Activated T-cell treated with anti-CD3 and anti-CD28 coated beads, Interleukin-2, amount 50 U/mL, for 72 hours (primary cell): ENCODE measurements at places on chromosomes 11 and 22. TPM values are rescaled to one million over a fixed set of nuclear protein-coding genes. Genes with fewer than 3 reads are reported as not detected.
A peak's percentile ranks its signal among the peaks of the same experiment; 100 is the strongest.

RASSF10 gene
- not detected for total RNA-seq

CREB3L1 gene
- total RNA-seq: not detected

HSPB2 gene
- 0.19 TPM for total RNA-seq

SCN4B gene
- 0.46 TPM for total RNA-seq

RFPL3 gene
- not detected for total RNA-seq

PATE2 gene
- 0.14 TPM for total RNA-seq

DEUP1 gene
- not detected for total RNA-seq

TBX10 gene
- not detected for total RNA-seq

DNA sequence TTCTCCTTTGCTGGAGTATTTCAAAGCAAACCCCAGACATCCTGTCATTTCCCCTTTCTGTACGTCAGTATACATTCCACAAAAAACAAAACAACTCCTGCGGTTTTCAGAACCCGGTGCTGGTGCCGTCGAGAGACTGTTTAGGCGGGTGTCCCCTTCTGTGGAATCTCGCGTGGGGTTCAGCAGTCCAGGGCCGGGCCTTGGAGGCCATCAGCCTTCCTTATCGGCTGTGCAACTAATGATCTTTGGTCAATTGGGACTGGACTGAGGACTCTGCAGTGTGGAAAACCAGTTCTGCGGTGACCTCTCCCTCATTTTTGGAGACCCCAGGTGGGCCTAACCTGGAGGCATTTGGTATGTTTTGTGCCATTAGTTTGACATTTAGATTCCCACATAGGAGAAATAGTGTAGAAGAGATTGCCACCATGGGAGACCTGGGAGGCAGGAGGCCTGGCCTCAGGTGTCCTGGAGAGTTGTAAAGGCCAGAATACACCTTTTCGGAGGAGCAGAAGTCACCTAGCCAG is 84.4 kb downstream of the TBC1D22A start:
- no peak for DNase-seq
- no peak overlapping the region for H3K27ac ChIP-seq
- H3K27me3 ChIP-seq: no peaks in the 10 kb centered on the region
- no peak overlapping the region for H3K4me3 ChIP-seq

- no peak overlapping the region for H3K4me3 ChIP-seq
- no peak overlapping the region for H3K27ac ChIP-seq
- no peak for DNase-seq
- no peaks in the 10 kb centered on the region for H3K4me1 ChIP-seq
- H3K27me3 ChIP-seq: no peaks in the 10 kb centered on the region
- H3K36me3 ChIP-seq: no peaks in the 10 kb centered on the region
These were observed 159.4 kb downstream of the MPPED1 start for GRCh38 chr22:43571181-43571580.

GRCh38 chr22:48336339-48337060 is 1491.2 kb downstream of the BRD1 start:
- no peak overlapping the region for H3K27ac ChIP-seq
- no peak for DNase-seq
- no peaks in the 10 kb centered on the region for H3K36me3 ChIP-seq
- H3K4me1 ChIP-seq: no peaks in the 10 kb centered on the region

DNA sequence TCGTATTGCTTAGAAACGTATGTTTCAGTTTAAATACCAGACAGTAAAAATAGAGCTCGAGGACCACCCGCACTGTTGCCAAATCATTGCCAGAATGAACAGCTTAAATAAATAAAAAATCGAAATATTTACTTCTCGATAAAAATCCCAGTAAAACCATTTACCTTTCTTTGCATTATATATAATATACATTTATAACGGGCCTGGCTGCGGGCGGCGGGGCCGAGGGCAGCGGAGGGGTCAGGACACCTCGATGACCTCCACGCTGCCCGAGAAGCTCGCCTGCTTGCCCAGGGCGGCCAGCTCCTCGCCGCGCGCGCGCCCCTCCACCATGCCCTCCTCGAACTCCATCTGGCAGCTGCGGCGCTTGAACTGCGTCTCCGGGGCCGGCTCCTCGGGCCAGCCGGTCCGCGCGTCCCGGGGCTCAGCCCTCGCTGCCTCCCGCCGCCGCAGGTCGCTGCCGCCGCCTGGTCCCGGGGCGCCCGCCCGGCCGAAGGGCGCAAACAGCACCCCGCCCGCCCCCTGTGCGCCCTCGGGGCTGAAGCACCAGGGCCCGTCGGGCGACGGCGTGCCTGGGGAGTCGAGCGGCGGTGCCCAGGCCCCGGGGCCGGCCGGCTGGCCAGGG is 15.7 kb downstream of the DUSP8 start:
- no peak for DNase-seq
- H3K4me1 ChIP-seq: no peaks in the 10 kb centered on the region
- H3K27ac ChIP-seq: no peak overlapping the region
- H3K4me3 ChIP-seq: no peak overlapping the region
- H3K36me3 ChIP-seq: no peaks in the 10 kb centered on the region
- no peaks in the 10 kb centered on the region for H3K27me3 ChIP-seq

- no peak overlapping the region for H3K27ac ChIP-seq
- DNase-seq: no peak
- H3K27me3 ChIP-seq: no peaks in the 10 kb centered on the region
- no peak overlapping the region for H3K4me3 ChIP-seq
- peaks cover 13% of the 10 kb centered on the region for H3K4me1 ChIP-seq
These were observed 90.7 kb upstream of the CLNS1A start for GRCh38 chr11:77728203-77728786.

- no peaks in the 10 kb centered on the region for H3K4me1 ChIP-seq
- H3K4me3 ChIP-seq: no peak overlapping the region
- no peaks in the 10 kb centered on the region for H3K36me3 ChIP-seq
- no peak overlapping the region for H3K27ac ChIP-seq
- no peaks in the 10 kb centered on the region for H3K27me3 ChIP-seq
These were observed 62.6 kb downstream of the PKNOX2 start for GRCh38 chr11:125227151-125227550.

DNA sequence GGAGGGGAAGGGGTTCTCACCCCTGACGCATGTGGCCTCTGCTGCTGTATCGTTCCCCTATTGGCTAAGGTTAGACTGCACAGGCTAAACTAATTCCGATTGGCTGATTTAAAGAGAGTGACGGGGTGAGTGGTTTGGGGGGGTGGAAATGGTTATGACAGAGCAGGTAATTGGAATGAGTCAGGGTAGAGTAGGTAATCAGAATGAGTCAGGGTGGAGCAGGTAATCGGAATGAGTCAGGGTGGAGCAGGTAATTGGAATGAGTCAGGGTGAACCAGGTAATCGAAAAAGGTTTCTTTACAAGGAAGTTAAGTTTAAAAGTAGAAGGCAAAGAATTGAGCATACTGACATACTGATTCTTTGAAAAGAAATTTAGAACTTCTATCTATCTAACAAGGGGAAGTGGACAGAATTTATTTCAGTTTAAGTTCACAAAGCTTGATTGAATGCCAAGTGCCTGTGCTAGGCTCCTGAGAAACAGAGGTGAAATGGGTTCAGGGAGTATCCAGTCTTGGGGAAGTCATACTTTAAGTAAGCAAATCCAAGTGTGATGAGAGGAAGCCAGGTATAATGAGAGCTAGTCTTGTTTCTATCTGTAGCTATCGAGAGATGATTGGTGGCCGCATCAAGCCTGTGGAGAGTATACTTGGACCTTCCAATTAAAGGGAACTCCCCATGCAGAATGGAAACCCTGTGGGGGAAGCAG is 58.0 kb downstream of the C11orf91 start:
- no peak overlapping the region for H3K27ac ChIP-seq
- no peak overlapping the region for H3K4me3 ChIP-seq
- H3K27me3 ChIP-seq: peaks cover 24% of the 10 kb centered on the region

DNA sequence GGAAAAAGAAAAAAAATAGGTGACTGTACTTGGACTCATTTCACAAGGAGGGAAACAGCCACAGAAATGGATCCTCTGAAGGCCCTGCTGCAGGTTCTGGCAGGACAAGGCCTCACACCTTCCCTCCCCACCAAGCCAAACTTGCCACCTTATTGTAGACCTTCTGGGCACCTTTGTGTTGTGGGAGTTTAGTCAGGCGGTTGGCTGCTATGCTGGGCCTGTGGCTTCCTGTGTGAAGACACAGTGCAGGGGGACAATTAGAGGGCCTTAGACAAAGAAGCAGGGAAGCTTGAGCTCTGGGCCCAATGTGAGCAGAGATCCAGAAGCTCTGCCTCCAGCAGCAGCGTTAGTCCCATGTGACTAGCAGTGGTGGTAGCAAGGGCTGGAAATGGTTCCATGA is 4.2 kb downstream of the RAB1B start:
- H3K4me3 ChIP-seq: no peak overlapping the region
- no peak for DNase-seq
- peaks cover 24% of the 10 kb centered on the region for H3K4me1 ChIP-seq
- H3K27ac ChIP-seq: no peak overlapping the region

DNA sequence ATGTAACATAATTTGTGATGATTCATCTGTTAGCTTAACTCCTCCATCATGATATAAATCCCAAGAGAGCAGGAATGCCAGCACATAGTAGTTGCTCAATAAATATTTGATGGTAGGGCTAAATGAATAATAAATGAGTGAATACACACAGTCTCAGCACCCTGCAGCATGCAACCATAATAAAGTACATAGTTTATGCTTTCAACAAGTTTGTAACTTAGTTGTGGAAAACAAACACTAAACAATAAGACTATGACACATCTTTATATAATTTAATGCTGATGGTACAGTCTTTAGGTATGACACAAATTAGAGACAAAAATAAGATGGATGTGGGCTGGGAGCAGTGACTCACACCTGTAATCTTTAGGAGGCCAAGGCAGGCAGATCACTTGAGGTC is 3.8 kb downstream of the ALKBH8 start:
- no peak for DNase-seq
- H3K4me1 ChIP-seq: peaks cover 53% of the 10 kb centered on the region
- peak overlapping the region; percentile 95 for H3K27ac ChIP-seq
- H3K36me3 ChIP-seq: no peaks in the 10 kb centered on the region

GRCh38 chr11:36455658-36456111 is 54.4 kb downstream of the TRAF6 start:
- H3K4me3 ChIP-seq: no peak overlapping the region
- H3K36me3 ChIP-seq: peaks cover 1% of the 10 kb centered on the region
- no peak for DNase-seq
- H3K27ac ChIP-seq: no peak overlapping the region
- H3K27me3 ChIP-seq: no peaks in the 10 kb centered on the region
- H3K4me1 ChIP-seq: peaks cover 33% of the 10 kb centered on the region

GRCh38 chr11:10480760-10481159 is 25.7 kb downstream of the AMPD3 start:
- H3K27me3 ChIP-seq: no peaks in the 10 kb centered on the region
- no peaks in the 10 kb centered on the region for H3K36me3 ChIP-seq
- no peak overlapping the region for H3K27ac ChIP-seq
- DNase-seq: no peak

DNA sequence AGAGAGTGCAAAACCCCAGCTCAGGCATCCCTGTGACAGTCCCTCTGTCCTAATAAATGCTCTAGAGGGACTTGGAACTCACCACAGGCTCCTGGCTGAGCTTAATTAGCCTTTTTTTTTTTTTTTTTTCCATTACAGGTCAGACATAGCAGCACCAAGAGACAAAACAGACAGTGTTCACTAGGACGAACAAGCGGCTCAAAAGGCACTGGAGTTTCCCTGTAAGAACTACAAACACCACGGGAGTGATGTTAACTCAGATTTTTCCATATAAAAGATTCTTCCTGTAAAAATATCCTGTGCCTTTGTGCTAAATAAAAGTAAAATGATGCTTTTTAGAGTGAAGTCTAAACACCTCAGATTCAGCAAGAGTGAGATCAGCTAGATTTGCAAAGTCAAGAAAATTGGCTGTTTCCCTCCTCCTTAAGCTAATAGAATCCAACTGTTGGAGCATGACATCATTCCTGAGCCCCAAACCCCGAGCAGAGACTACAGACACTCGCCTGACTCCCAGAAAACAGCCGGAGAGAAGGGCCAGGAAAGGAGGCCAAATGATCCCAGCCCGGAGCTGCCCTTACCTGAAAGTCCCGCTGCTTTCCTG is 101.0 kb upstream of the AKIP1 start:
- no peaks in the 10 kb centered on the region for H3K36me3 ChIP-seq
- peaks cover 30% of the 10 kb centered on the region for H3K27me3 ChIP-seq
- H3K27ac ChIP-seq: no peak overlapping the region
- H3K4me3 ChIP-seq: peak overlapping the region; percentile 74
- peaks cover 8% of the 10 kb centered on the region for H3K4me1 ChIP-seq

- no peak overlapping the region for H3K27ac ChIP-seq
- no peaks in the 10 kb centered on the region for H3K36me3 ChIP-seq
- no peaks in the 10 kb centered on the region for H3K4me1 ChIP-seq
- no peak for DNase-seq
- no peak overlapping the region for H3K4me3 ChIP-seq
These were observed 18.5 kb downstream of the RBFOX2 start for GRCh38 chr22:36010090-36010489.

DNA sequence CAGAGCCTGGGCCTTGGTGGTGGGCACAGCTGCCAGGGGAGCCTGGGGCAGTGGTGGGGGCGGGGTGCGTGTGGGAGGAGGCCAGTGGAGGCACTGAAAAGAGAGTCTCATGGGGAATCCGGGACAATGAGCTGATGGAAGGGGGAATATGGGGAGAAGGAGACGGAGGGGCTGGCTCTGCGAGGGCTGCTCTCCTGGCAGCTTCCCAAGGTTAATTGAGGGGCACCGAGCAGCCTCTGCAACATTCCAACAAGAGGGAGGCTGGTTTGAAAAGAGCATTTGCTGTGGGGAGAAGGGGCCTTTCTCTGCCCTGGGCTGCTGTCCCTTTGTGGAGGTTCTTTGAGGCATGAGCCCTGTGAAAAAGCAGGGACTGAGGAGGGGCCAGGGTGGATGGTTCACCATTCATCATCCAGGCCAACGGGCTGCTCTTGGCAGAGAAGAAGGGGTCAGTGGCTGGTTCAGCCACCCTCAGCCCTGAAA is 9.4 kb upstream of the IGSF9B start:
- no peaks in the 10 kb centered on the region for H3K36me3 ChIP-seq
- no peak overlapping the region for H3K4me3 ChIP-seq
- no peak overlapping the region for H3K27ac ChIP-seq

DNA sequence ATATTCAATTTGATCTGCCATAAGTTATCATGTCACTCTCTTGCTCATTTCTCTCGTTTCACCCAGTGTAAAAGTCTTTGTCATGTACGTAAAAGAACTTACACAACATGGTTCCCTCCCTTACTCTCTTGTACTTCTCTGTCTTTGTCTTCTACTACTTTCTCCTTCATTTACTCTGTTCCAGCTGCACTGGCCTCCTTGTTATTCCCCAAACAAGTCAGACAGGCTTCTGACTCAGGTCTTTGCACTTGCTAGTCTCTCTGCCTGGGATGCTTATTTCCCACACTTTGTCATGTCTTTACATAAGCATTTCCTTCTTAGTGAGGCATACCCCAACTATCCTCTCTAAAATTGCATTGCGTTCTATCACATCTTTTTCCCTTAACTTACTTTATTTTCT is 117.3 kb downstream of the CYP2R1 start:
- peaks cover 48% of the 10 kb centered on the region for H3K36me3 ChIP-seq
- DNase-seq: no peak
- H3K27me3 ChIP-seq: no peaks in the 10 kb centered on the region
- peaks cover 74% of the 10 kb centered on the region for H3K4me1 ChIP-seq
- H3K27ac ChIP-seq: no peak overlapping the region

GRCh38 chr22:25403284-25403810 is 161.1 kb upstream of the GRK3 start:
- H3K4me3 ChIP-seq: peak overlapping the region; percentile 77
- peaks cover 62% of the 10 kb centered on the region for H3K4me1 ChIP-seq
- H3K36me3 ChIP-seq: no peaks in the 10 kb centered on the region
